ENCODE measurements at places on chromosomes 4 and X.

GRCh38 chrX:8084006-8084405, 87.1 kb downstream of the VCX2 start:
- DNase-seq: no peak

DNA sequence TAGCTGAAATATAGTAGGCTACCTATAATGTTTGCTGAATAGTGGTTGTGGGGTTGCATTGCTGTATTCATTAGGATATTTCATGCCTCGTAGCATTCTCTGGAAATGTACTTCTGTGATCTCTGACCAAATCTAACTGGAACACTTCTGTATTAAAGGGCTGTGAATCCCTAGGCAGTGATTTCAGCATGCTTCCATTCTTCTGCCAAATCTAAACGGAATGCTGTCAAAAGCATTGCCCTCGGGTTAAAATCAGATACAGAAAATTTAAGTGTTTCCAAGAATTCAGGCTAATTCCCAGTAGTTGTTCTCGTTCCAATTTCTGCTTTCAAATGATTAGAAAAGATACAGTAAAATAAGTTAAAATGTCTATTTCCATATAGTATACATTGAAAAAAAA, 1847.5 kb upstream of the IGFBP7 start:
- DNase-seq: no peak

DNA sequence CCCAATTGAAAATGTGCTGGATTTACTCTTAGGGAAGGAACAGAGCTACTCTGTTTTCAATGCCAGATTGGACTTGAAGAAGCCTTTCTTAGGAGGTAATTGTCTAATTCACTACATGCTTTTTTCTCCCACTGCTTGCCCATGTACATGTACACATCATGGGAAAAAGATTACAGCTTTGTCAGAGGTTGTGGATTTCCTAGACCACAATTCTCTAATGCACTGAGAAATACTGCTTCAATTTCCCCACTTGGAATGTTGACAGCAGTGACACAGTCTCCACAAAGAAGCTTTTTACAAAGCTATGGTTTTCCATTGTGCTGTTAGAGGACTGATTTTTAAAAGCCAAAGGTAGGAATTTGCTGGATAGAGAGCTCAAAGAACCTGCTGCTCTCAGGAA, 19.5 kb downstream of the ZAR1 start:
- DNase-seq: no peak

- no peak for DNase-seq
Measured at GRCh38 chr4:7193030-7193958, 956 bp downstream of the SORCS2 start.

GRCh38 chrX:136209016-136209738, 42.0 kb downstream of the MAP7D3 start:
- no peak for DNase-seq

- DNase-seq: no peak
Measured at GRCh38 chr4:151522866-151523519, 114.0 kb downstream of the FHIP1A start.

DNA sequence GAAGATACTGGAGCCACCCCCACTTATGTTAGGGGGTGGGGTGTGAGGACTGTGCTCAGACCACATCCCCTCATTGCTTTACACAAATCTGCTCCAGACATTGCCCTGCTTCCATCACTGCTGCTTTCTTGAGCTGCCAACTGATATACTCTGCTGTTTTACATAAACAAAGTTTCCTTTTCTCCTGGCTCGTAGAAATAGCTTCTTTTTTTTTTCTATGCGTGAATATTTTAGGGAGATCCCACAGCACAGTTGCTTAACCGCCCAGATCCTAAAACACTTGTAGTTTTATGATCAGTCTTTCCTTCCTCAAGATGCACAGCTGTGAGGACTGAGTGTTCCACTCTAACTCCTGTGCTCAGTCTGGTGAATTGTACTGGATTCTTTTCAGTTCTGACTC, 768.4 kb downstream of the PCDH18 start:
- no peak for DNase-seq

DNA sequence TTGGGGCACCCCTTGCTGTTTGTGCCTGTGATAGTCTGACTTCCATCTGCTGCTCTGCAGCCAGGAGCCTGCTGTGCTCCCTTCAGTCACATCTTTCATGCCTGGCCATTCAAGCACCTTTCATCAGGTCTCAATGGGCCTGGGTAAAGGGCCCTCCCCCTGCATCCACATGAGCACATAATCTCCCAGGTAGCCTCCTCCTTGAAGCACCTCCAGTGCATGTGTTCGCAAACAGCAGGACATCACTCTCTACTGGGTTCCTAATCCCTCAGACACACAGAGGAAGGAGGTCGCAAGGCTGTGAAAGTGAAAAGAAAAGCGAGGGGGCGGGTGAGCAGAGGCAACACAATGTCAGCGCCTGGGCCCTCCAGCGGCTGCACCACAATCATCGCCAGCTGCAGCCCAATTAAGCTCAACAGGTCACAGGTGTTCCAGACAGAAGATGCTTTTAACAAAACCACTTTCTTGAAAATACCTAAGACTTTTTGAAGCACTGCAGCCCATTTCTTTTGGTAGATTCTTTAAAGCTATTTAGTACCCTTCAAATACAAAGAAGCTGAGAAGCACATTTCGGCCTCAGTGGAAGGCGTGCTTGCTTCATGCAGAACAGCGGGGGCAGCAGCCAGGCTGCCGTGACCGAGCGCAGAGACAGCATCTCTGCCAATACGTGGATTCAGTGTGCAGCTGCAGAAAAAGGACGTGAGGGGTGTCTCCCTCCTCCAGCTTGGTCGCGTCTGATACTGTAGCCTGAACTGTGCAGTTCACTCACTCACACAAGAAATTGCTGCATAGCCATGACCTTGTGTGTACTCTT, 92.2 kb upstream of the SPRY1 start:
- no peak for DNase-seq

DNA sequence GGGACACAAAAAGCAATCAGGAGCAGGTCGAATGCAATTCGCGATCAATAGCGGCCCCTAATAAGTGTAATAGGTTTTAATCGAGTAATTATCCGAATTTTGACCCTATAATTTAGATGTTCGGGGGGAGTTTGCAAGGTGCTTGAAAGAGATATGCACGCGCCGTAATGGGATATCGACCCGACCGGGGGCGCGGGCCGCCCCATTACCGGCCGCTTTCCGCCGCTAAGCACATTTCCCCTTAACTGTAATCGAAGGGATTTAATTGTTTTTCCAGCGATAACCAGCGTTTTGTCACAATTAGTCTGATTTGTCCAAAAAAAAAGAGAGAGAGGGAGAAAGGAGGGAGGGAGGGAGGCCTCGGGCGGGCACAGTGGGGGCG, 997 bp downstream of the NKX1-1 start:
- DNase-seq: no peak

- DNase-seq: no peak
Measured at GRCh38 chrX:138877746-138878145, 166.2 kb upstream of the FGF13 start.

DNA sequence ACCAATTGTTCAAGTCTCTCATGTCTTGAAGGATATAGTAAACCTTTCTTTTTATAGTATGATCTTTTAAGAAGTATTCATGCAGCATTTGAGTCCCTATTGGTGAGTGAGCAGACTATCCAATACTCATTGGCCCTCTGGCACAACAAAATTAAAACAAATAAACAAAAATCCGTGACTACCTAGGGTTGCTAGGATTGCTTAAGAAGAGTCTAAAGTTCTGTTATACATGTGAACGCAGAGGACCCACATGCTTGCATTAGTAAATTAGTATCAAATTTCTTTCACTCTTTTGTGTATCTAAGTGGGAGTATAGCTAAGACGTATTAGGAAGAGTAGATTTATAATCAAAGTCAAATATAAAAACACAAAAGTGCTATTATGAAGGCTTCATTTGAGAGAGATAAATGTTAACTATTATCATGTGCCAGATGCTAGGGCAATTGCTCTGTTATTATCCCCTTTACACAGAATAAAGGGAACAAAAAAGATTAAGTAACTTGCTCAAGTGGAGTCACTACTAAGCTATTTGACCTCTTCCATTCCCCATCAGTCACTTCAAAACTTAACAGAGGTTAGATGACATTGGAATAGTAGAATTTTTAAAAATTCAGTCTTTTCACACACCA, 29.2 kb upstream of the LARP1B start:
- no peak for DNase-seq

GRCh38 chr4:2255501-2256155, 6.3 kb downstream of the MXD4 start:
- no peak for DNase-seq

GRCh38 chr4:154456240-154456639, 35.4 kb downstream of the DCHS2 start:
- no peak for DNase-seq

GRCh38 chr4:165873298-165874071, 448 bp downstream of the TLL1 start:
- peak; percentile 0 for DNase-seq

DNA sequence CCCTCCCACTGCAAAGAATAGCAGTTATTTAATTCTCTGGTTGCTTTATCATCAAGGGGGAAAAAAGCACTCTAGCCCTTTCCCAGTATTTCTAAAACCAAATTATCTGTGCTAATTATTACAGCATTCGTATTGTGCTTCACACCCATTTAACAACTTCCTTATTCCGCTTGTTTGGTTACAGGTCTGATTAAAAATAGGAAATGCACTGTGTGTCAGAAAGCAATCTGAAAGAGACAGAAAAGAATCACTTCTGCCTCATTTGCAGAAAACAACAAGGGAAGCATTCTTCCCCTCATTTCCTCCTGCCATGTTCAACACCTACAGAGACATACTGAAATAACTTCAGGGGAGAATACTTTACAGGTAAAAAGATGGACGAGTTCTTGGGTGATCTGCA, 114.9 kb upstream of the MAP3K15 start:
- no peak for DNase-seq

GRCh38 chr4:8655411-8656184, 63.0 kb downstream of the CPZ start:
- no peak for DNase-seq

GRCh38 chrX:11381464-11381863, 88.3 kb downstream of the AMELX start:
- DNase-seq: no peak

DNA sequence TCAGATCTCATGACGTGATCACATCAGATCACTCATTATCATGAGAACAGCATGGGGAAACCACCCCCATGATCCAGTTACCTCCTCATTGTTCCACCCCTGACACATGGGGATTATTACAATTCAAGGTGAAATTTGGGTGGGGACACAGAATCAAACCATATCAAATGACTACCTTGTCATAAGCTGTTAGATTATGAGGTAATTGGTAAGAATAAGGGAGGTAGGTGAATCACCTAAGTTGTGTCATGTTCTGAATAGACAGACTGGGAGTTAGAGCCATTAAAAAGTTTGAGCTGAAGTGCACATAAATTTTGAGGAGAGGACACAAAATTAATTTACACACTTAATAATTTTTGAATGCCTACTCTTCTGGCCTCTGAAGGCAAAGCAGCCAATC, 24.7 kb downstream of the SLC9B1 start:
- DNase-seq: no peak

GRCh38 chr4:112865443-112865842, 184.0 kb upstream of the ANK2 start:
- no peak for DNase-seq

DNA sequence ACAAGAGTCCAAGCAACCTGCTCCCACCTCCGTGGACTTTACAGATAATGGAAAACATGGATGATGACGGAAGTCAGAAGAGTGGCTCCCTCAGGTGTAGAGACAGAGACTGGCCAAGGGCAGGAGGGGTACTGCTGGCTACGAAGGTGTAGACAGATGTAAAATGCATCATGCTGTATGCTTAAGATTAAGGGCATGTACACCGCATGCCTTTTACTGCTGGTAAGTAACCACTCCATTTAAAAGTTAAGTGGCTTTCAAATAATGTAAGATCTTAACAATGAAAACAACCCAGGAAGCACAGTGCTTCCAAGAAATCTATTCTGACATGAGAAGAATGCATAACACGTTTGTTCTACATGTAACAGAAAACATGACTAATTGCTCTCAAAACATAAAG, 76.9 kb upstream of the FAM9B start:
- no peak for DNase-seq

- DNase-seq: no peak
Measured at GRCh38 chr4:7138223-7139166, 53.8 kb upstream of the SORCS2 start.

All from stimulated activated CD8-positive, alpha-beta memory T cell treated with anti-CD3 and anti-CD28 coated beads, Interleukin-2, amount 100 ng/mL, for 48 hours (primary cell).